ENCODE measurements at places on chromosomes 6 and 20.

DNA sequence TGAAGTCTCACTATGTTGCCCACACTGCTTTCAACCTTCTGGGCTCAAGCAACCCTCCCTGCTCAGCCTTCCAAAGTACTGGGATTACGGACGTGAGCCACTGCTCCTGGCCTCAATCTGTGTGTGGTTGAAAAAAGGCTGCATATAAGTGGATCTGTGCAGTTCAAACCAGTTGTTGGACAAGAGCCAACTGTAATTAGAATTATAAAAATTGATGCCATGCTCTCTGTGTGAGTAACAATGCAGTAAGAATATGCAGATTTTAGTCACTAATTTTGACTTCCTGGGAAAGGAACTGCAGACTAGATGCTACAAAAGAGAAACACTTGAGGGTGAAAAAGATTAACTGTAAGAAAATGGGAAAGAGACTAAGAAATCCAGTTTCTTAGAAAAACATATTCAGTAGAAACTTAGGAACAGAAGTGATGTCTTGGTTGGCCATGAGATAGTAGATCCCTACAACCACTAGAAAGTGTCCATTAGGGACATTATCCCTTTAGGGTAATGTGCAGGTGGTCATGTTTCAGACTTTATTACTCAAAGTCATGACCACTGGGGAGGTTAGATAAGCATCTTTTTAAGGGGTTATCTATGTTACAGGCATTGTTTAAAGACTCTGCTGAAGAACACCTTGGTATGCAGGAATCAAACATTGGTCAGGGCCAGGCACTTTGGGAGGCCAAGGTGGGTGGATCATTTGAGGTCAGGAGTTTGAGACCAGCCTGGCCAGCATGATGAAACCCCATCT, 26.3 kb downstream of the ITCH start:
- no peak for DNase-seq

GRCh38 chr20:15072316-15072715, 734.9 kb upstream of the FLRT3 start:
- DNase-seq, result no peak

GRCh38 chr6:126040826-126041225, 54.5 kb downstream of the TRMT11 start:
- no peak for DNase-seq

DNA sequence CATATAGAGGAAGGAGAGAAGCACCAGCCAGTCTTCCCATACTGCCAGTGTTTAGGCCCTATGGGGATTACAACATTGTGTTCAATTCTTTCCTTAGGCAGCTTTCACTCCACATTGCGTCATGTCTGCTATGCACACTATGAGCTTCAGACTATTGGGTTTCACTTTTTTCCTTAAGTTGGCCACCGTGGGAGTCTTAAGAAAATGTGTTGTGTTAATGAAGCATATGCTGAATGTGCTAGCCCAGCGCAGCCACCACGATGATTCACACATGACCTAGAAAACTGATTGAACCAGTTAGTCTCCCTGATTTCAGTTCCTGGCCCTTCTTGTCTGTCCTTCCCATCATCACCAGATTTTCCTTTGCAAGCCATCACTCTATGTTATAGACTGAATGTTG, 21.5 kb downstream of the TUBB2B start:
- DNase-seq, result no peak

DNA sequence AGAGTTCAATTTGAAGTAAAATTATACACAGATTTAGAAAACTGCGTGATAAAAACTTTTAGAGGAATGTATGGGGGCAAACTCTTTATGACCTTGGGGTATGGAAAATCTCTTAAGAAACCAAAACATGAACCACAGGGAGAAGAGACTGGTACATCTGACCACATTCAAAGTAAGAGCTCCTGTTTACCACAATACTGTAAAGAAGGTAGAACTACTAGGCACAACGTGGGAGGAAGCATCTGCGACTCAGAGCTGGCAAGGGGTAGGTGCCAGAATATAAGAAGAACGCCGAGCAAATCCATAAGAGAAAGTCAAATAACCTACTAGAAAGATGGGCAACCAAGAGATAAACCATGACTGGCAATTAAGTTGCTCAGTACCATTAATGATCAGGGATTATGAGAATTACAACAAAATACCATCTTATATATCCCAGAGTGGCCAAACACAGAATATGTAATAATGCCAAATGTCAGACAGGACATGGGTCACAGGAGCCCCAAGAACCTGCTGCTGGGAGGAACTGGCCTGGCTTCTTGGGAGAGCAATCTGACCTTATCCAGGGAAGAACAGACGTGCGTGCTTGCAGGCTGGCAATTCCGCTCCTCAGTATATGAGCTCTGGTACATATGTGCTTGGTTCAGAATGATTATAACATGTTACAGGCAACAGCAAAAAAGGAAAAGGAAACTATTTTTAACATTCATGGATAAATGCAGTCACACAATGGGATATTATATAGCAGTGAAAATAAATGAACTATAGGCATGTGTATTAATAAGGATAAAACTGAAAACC, 50.2 kb downstream of the INSM1 start:
- no peak for DNase-seq

- DNase-seq, result no peak
These were observed 973 bp downstream of the TRIM38 start for GRCh38 chr6:25963426-25964123.

DNA sequence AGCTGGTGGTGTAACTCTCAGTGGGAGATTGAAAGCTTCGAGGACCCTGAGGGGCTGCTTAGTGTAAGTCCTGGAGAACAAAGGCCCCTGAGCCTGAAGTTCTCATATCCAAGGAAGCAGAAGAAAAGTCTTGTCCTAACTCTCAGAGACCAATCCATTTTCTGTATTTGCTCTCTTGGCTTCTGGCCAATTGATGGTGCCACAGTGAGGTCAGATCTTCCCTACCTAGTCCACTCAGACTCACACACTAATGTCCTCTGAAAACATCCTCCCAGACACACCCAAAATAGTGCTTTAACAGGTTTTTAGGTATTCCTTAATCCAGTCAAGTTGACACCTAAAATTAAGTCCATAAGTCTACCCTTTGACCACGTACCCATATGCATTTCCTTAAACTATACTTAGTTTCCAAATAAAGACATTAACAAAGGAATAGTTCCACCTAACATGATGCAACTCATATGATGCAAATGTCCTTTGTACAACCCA, 29.4 kb downstream of the ZNF292 start:
- no peak for DNase-seq

DNA sequence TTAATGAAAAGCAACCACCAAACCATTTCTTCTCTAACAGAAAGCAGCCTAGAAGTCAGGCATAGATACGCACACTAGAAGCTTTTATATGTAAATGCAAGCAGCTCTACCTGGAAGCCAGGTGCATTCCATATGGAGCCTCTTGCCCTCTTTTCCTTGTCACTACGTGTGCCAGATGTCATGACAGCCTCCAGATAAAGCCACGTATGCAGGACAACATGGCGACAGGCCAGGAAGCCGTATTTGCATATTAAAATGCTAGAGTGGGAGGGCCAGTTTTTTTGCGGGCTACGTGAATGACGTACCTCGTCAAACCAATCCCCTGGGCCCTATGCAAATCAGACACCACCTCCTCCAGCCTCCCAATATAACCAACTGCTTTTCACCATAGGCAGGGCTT, 308.1 kb upstream of the SPTLC3 start:
- no peak for DNase-seq

DNA sequence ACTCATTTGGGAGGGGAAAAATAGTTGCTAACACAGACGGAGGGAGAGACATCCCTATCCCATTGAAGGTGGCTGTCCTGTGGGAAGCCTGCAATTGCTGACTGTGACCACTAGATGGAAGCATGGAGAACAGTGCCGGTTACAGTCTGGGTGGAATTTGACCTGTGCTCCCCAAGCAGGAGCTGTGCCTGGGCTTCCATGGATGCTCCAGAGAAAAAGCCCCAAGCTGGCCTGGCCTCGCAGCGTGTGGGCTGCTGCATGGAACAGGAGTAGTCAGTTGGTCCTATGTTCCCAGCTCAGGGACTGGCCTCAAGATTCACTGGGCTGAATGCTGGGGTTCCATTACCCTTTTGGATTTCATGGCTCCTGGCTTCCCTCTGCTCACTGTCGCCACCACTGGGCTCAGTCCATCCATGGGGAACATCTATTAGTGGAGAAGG, 116.3 kb upstream of the CHD6 start:
- peak; percentile 4 for DNase-seq

- DNase-seq, result no peak
These were observed 24.0 kb upstream of the NPBWR2 start for GRCh38 chr20:64131406-64131805.

DNA sequence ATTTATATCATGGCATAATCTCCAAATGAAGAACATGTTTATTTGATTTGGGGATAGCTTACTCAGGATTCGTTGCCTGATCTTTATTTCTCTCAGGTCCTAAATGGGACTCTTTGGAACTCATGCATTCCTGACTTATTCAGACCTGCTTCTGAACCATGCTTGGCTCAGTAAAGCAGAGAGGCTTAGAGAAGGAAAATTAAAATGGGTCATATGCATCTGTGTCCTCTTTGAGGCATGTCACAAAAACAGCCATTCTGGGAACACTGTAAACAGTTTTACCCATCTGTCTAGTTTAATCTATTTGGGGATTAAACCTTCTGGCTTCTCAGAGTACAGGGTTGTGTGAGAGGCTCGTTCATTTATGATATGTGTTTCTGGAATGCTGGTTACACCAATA, 1017.3 kb downstream of the KIF16B start:
- no peak for DNase-seq

DNA sequence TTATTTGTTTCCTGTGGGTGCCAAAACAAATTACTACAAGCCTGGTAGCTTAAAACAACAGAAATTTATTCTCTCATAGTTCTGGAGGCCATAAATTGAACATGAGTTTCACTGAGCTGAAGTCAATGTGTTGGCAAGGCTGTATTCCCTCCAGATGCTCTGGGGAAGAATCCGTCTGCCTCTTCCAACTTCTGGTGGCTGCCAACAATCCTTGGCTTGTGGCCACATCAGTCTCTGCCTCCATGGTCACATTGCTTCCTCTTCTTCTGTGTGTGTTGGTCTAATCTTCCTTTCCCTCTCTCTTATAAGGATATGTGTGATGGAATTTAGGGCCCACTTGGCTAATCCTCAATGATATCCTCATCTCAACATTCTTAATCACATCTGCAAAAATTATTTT, 92.8 kb upstream of the EPB41L1 start:
- no peak for DNase-seq

- no peak for DNase-seq
These were observed 397 bp downstream of the WDR27 start for GRCh38 chr6:169701311-169701953.

- no peak for DNase-seq
These were observed 183.2 kb downstream of the SIM1 start for GRCh38 chr6:100281471-100281901.

DNA sequence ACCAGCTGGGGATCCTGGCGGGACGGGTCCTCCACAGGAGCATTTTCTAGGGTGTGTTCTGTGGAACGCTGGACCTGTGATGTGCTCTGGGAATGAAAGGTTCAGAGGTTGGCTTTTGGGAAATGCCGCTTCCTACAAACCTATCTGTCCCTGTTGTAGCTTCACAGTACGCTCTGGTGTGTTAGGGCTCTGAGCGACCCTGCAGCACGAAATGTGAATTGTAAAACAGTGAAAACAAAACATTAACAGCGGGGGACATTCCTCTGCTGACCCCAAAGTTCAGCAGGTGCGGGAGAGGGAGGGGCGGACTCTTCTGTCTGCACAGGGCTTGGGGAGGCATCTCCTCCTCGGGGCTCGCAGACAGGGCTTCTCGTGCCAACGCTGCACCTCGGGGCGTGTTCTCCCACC, 155.9 kb downstream of the NRN1 start:
- DNase-seq, result no peak

GRCh38 chr6:24922170-24922569, 13.6 kb downstream of the RIPOR2 start:
- no peak for DNase-seq

GRCh38 chr20:13325033-13325432, 104.0 kb downstream of the ISM1 start:
- DNase-seq, result no peak

- no peak for DNase-seq
These were observed 10.0 kb downstream of the PYGB start for GRCh38 chr20:25257756-25258475.

DNA sequence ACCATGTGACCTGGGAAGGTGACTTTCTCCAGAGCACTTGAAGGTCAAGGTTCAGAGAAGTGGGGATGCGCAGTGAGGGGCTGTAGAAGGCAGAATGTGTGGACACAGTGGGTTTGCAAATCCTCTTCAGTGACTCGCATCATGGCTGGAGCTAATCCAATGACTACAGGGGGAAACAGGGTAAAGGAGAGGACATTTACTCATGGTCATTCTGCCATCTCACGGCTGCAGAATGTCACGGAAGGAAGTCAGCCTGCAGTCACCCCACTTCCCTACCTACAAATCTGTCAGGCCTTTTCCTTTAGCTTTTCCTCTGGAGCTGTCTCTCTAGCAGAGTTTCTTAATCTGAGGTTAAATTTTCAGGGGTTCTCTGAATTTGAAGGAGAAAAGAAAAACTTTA, 337.6 kb downstream of the CDC5L start:
- DNase-seq, result no peak

DNA sequence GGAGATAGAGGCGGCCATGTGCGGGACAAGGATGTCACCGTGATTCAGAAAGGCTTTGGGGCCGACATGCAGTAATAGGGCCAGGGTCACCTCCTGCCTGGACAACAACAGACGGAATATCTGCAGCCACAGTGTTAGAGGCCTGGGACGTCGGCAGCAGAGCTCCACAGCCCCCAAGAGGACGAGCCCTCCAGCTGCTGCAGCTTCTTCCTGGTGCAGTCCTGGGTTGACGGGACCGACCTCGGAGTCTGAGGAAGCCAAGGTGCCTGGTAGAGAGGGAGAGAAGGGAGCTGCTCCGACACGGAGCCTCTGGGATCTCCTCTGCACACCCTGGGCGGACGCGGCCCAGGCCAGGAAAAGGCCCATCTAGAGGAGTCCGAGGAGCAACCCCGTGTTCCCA, 23.2 kb upstream of the CHRNA4 start:
- no peak for DNase-seq

DNA sequence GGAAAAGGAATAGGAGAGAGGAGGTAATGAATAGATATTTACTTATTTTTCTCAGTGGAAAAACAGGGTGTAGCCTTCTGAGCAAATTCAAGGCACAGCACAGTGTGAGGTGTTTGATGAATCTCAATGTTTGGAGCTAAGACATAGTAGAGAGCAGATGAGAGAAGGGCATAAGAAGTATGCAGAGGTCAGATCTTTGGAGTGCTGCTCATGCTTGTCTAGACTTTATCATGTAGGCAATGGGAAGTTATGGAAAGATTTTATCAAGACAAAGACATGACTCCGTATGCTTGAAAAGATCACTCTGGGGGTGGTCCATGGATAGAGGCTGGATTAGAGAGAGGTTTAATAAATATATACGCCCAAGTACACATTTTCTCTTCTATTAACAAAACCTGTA, 217.0 kb upstream of the CNR1 start:
- DNase-seq, result no peak

Data from stimulated activated CD8-positive, alpha-beta memory T cell treated with anti-CD3 and anti-CD28 coated beads, Interleukin-15, amount 100 ng/mL, for 1 hour (primary cell).